Astrocyte of the hippocampus (primary cell): ENCODE measurements at places on chromosomes 5 and 9.

DNA sequence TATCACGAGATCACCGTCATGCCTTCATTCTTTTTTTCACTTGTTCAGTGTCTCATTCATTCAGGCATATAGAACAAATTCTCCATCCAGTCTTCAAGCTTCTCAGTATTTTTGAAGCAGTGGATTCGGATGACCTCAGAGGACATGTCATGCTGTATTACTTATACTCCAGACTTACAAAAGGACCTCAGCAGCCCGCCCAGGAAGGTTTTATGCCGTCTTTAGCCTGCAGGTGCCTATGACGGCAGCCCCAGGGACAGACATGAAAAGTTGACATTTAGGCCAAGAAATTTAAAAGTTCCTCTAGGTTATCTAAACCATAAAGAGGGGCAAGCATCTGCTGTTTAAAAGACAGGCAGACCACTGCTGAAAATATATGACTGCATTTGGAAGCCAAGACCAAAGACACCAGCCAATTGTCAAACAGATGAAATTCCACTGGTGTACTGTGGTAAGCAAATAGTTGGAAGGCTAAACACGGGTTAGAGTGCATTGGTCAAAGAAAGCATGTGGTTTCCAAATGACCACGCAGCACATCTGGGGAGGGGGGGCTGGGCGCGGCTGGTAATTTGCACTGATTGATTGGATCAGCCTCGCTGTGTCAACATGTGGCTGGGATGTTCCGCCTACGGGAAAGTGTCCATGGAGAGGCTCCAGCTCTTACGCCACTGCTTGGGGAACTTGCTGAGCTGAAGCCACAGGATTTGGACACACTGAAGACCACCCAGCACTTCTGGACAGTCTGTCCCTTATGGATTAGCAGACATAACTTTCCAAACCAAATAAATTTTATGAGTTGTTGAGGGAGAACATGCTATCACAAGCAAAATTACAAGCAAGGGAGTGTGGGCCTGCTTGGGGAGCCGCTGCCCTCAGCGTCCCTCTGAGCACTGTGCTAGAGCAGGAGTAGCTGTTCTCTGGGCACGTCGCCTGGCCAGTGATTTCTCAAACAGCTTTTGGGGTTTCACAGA, 173.6 kb downstream of the FANCC start:
- DNase-seq = no peak

DNA sequence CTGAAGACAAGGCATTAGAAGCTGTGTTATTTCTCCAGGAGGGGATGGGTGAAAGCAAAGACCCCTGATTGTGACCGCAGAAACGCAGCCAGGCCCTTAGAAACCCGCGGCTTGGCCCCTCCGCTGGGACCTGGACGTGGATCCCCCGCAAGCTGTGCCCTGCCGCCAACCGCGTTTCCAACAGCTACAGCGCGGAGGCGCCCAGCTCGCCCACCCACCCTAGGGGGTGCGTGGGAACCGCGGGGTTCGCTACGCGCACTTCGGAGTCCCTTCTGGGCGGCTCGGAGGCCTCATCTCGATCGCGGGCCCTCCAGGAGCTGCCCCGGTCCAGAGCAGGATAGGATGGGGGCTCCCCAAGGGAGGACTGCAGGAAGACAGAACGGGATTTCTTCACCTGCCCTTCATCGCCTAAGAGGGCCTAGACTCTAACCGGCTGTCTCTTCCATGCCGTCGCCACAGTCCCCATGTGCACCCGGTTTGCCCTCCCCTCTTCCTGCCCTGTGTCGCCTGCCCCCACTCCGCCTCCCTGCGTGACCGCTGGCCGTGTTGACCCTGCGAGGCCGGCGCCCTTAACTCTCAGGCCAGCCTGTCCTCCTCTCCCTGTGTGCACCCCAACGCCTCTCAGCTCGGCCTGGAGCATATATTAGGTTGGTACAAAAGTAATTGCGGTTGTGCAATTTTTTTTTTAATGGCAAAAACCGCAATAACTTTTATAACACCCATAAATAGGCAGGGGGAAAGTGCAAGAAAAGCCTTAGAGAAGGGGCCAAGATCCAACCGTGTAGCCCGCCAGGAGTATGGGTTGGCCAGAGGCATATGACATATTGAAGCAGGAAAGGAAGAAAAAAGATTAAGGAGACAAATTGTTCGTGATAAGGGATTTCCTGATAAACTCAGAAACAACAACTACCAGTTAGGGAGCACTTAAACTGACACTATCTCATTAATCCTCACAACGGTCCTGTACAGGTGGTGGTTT, 68.1 kb upstream of the FREM1 start:
- no peak for DNase-seq

DNA sequence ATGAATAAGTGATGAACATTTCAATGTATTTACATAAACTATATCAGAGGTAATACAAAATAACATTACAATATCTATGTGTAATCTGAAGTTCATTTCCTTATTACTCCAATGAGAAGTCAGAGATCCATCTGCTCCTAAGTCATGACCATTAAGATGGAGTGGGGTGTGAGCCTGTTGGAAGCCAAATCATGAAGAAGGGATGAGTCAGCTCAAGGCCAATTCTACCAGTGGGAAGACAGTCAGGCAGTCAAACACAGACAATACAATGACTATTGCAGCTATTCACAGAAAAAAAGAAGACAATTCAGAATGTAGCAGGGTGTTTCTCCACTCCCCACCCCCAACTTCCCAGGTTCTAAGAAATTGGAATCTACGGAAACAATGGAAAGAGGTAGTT, 155.0 kb downstream of the NFIB start:
- no peak for DNase-seq

- no peak for DNase-seq
Observed at GRCh38 chr9:110531776-110532175, 47.8 kb downstream of the SVEP1 start.

DNA sequence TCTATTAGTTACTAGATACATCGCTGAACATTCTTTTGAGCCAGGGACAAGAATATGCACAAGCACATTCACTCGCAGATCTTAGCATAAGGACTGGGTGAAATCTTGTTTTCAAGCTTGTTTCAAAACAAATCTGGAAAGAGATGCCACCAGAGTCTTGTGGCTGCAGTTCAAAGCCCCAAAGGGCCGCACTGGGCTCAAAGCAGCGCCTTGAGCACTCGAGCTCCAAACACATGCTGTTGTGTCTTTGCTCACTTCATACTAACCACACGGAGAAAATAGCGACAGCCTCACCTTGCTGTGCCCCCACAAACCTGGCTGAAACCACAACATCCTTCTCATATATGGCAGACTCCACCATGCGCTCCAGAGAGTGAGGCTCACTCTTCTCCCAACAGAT, 34.2 kb upstream of the IL7R start:
- no peak for DNase-seq

- no peak for DNase-seq
Observed at GRCh38 chr5:160675988-160676387, 176.0 kb downstream of the ATP10B start.
